K562 (cell line): ENCODE measurements at places on chromosomes 6 and 20. TPM values are rescaled to one million over a fixed set of nuclear protein-coding genes. Genes with fewer than 3 reads are reported as not detected.

TFAP2D gene
- total RNA-seq = not detected in 2 replicates

PROCR gene
- total RNA-seq = 4.1 and 4.5 TPM in 2 replicates

GRCh38 chr6:5116243-5116991 is 31.3 kb downstream of the PPP1R3G start:
- no peak for DNase-seq

DNA sequence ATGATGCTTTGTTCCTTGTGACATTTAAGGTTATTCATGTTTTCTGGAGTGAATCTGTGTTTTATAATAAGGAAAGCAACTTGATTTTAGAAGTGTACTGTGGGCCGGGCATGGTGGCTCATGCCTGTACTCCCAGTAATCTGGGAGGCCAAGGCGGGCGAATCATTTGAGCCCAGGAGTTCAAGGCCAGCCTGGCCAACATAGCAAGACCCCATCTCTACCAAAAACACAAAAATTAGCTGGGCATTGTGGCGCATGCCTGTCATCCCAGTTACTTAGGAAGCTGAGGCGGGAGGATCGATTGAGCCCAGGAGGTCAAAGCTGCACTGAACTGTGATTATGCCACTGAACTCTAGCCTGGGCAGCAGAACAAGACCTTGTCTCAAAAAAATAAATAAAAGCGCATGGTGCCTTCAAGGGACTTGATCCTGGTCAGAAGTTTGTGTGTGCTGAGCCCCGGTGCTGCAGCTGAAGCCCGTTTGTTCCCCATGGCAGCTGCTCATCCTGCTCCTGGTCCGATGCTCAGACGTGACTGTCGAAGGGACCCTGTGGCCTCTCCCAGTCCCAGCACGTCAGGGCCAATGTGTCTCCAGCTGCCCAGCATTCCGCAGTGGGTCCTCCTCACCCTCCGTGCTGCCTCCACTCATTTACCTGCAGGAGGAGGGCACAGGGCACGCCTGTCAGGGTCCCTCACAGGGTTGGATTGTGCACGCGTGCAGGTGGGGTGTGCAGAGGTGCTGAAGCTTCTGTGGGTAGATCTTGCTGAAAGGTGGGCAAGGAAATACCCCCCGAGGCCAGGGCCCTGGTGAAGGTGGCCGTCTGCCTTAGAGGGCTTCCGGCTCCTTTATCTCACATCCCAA is 18.3 kb downstream of the ENTPD6 start:
- DNase-seq = no peak

GRCh38 chr6:123940551-123940950 is 136.9 kb downstream of the NKAIN2 start:
- DNase-seq = no peak

DNA sequence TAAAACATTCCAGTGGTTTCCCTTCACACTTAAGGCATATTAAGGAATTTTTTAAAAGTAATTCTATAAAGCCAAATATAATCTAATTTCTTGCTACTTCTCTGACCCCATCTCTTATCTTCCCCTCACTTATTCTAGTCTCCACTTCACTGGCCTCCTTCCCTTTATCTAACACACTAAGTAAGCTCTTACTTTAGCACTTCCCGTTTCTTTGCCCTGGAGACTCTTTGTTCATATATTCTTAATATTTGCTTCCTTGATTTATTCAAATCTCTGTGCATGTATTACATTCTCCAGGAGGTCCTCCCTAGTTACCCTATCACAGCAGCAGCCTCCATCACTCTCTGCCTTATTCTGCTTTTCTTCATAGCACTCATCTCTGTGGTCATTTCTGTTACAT is 20.3 kb downstream of the GTPBP2 start:
- no peak for DNase-seq

GRCh38 chr20:62745279-62745951 is 36.8 kb downstream of the NTSR1 start:
- no peak for DNase-seq
